Stimulated activated CD4-positive, alpha-beta T cell treated with anti-CD3 and anti-CD28 coated beads, TNF-alpha, amount 100 ng/mL, for 1 hour (primary cell): ENCODE measurements at places on chromosomes 11 and 22.

- no peak for DNase-seq
Observed at GRCh38 chr22:20532256-20532993, 25.0 kb downstream of the MED15 start.

DNA sequence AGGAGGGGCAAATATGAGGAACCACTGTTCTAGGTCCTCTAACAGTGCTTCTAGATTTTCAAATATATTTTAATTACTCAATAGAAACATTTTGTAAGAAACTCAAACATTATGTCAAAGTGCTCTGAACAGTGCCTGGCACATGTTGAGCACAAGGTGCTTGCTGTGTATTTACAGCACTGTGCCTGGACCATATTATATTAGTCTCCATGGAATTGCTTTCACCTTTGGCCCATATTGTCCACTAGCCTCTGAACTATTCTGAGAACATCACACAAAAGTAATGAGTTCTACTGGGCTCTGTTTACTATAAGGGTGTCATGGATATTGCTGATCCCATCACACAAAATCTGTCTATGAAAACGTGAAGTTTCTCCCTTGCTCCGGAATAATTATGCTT is 76.7 kb downstream of the PPFIBP2 start:
- DNase-seq, result no peak

DNA sequence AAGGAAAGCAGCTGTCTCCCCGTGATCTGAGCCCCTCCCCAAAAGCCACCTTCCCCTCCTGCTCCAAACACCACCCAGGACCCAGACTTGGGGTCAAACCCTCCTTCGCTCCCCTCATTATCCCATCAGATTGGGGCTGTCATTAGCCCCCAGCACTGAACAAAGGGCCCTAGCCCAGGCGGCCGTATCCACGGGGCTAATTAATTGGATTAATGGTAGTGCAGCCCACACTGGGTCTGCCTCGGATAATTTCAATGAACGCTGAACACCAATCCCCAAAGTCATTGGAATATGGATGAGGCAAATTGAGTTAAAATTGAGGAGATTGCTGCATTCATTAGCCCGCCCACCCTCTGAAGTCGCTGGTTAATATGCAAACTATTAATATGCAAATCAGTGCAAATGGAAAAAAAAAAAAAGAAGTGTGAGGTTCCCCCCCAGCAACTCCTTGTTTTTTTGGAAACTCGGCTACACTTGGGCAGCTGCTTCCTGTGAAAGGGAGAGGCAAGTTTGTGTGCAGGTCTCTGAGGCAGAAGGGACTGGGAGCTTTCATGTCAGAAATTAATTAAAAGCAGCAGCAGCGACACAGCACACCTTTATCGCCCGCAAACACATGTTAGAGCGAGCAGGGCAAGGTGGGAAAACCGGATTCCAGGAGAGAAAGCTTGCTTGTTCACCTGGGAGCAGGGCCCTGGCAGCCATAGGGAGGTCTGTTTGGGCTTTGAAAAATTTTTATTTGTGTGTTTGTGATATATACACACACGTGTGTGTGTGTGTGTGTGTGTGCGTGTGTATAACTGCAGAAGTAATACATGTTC is 517.8 kb downstream of the MIAT start:
- no peak for DNase-seq

DNA sequence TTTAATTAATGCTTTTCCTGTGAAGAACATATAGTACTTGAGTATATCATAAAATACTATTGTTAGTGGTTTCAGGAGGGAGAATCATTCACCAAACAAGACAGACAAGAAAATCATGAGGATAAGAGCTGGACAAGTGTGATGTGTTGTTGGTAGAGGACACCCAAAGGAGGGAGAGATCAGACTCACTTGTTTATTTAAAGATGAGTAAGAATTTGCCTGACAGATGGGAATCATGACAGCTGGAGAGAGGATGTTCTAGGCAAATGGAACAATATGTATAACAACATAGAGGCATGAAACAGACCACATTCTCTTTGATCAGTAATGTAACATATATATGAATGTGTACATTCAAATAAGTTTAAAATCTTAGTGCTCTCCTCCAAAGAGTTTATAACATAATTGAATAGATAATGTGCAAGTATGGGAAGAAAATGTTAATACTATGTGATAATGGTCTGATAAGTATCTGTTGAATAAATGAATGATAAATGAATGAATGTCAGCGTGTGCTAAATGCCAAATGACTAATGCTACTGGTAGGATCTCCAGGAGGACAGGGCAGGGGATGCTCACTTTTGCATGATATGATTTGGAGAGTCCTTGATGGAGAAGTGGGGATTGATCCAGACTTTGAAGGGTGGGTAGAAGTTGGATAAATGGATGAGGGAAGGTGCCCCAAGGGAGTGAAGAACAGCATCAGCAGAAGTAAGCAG is 228.9 kb upstream of the SORL1-AS1 start:
- no peak for DNase-seq

DNA sequence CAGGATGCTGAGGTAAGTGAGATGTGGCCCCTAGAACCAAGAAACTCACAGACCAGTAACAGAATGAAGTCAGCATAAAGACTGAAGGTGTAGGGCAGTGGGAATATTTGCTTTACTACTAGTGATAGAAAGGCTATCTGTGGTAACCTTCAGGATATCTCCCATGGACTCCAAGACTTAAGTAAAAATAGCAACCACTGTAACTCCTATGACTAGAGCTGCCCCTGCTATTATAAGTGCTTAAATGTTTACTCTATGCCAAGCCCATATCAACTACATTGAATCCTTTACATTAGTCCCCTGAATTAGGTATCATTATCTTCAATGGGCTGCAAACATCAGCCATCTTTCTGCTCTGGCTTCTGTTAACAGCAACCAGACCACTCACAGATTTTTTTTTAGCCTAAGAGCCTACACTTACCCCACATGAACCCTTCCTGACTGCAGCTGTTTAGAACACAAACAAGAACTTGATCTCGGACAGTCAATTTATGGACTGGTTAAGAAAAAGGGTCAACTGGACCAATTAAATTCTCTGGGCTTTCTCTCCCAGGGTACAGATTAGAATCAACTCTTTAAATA is 335.1 kb upstream of the API5 start:
- DNase-seq, result no peak

DNA sequence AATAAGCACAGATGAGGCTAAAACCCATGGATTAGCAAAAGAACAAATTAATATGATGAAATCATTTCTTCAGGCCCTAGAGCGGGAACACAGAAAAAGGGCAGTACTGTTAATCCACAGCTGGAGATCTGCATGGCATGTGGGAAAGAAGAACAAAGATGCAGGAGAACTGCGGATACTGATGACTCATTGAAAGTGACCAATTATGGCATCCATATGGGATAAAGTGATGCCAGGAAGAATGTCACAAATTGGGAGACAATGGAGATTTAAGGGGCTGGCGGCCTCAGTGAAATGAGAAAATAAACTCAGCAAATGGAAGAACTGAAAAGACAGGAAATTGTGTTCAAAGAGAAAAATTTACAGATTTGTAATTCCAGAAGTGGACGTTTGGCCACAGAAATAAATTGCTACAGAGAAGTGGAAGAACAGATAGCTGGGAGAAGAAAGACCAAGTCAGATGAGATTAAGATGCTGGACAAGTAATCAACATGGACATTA is 39.4 kb downstream of the SIK3 start:
- DNase-seq, result no peak

DNA sequence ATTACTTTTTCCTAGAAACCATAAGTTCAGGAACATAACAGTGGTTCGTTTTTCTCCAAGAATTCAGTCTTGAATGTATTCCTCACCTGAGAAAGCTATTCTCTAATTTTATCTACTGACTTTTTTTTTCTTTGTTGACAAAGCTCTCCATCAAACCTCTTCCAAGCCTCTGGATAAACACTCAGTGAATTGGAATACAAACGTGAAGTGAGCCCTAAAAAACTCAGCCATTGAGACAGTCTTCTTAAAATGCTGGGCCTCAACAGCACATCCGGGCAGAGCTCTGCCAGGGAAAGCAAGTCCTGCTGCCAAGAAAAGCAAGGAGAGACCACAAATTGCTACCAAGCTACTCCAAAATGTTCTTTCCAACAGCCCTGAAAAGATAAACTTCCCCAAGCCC is 7.7 kb upstream of the SLC1A2 start:
- DNase-seq, result no peak
